ENCODE measurements at places on chromosomes 5 and 9.
A peak's percentile ranks its signal among the peaks of the same experiment; 100 is the strongest.

- DNase-seq, result no peak
Measured at GRCh38 chr5:54616518-54617220, 99.1 kb downstream of the SNX18 start.

DNA sequence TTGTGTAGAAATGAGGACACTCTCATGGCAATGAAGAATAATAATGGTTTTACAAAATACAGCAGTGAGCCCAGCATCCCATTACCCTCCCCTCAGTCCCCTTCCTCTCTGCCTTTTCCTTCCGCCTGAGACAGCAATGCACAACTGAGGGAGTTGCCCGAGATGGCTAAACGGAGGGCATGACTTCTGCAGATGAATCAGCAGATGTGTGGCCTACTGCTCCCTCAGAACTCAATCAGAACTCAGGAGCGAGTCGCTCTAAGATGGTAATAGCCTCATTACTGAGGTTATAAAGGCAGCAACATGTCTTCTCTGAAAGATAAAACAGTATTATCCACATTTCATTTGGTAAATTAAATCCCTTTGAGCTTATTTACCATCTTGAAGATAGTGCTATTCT is 326.6 kb downstream of the ENC1 start:
- DNase-seq, result no peak

DNA sequence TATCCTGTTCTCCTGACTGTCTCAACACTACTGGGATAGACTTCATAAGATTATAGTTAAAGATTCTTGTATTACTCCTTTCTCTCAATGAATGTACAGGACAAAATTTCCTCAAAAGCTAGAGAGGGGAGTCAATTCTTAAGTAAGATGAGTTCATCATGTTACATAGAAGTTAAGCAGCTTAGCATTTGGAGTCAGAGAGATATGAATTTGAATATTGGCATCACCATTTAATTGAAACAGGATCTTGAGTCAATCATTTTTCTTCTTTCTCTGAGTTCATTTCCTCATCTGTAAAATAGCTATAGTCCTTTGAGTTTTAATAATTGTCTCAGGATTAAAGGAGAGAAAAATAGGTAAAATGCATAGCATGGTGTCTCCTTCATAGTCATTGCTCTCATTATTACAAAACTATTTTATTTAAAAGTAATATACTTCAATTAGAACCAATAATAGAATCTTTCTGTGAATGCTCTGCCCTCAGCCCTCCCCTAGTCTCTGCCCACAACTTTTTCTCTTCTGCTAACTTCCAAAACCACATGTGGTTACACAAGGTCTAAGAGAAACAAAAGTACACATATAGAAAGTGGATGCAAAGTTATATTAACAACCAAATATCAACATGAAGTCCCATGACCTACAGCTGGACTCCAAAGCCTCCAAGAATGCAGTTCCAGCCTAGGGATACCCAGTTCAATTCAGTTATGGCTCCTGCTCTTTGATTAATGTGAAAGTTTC is 265.6 kb downstream of the TLE1 start:
- no peak for DNase-seq

GRCh38 chr9:113343732-113344231 is 3.7 kb upstream of the WDR31 start:
- no peak for DNase-seq

- peak; percentile 17 for DNase-seq
Measured at GRCh38 chr9:92808726-92809451, 44.3 kb upstream of the BICD2 start.

DNA sequence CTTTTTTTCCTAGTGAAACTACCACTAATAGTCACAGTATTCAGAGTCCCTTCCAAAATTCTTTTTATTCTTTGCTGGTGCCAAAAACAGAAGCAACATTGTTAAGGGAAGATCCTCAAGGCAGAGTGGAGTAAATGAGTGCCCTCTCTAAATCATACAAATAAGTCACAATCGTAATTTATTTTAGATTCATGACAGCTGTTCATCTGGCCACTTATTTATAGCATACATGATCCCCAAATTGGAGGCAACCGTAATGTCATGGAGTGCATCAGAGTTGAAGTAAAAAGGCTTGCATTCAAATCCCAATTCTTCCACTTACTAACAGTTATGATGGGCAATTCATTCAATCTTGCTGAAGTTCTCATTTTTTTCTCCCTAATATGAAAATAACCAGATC is 33.4 kb downstream of the POLK start:
- DNase-seq, result no peak

DNA sequence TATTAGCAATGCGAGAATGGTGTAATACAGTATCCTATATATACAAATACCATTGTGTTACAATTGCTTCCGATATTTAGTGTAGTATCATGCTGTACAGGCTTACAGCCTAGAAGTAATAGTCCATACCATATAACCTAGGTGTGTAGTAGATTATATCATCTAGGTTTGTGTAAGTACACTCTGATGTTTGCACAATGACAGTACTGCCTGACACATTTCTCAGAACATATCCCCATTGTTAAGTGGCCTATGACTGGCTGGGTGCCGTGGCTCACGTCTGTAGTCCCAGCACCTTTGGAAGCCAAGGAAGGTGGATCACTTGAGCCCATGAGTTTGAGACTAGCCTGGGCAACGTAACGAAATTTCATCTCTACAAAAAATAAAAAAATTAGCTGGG is 124.6 kb downstream of the PAM start:
- no peak for DNase-seq

DNA sequence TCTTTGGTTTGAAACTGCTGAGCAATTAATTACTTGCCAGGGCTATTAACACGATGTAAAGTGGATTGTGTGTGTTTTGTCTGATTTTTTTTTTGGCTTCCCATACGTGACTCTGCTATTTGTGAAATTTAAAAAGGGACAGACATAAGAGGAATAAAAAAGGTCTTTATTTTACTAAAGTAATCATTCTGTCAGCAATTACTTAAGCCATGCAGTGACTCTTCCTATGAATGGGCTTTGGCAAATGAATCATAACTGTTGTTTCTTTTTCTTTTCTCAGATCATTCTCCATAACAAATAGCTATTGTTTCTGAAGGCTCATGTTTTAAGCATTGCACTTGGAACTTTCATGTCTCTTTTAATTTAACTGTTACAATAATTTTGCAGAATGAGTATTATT is 461.3 kb upstream of the RORB start:
- no peak for DNase-seq

- no peak for DNase-seq
Measured at GRCh38 chr5:134007581-134008265, 2.9 kb upstream of the VDAC1 start.
